ENCODE measurements at places on chromosomes 5 and 9.

- DNase-seq, result peak; percentile 13
Measured at GRCh38 chr5:4700069-4700468, 440.1 kb upstream of the ADAMTS16 start.

DNA sequence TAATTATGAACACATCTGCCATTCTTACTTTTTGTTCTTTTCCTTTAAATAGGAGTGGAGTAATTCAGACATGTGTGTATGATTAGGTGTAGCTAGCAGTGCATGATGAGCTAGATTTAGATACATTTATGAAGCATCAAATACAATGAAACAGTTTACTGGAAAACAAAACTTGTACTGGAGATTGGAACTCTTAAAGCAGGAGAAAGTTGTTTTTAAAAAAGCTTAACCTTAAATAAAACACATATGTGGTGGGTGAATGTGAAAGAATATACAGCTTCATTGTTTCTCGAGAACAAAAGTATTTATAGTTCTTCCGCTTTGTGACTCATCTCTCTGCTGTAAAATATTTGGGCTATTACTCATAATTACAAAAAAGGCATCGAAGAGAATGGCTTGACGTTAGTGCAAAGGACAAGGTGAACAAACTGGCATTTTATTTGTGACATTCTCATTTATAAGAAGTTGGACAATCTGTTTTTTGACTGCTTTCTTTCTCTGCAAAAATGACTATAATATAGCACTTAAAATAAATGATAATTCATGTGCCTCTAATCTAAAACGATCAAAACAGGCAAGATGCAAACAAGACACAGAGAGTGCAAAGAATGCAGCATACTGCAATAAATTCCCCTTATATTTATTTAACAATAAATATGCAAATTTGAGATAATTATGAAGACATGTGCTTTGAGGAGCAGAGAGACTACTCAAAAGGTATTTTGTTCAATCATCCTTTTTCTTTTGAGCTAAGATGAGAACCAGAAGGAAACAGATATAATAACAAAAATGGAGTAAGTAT, 478.8 kb downstream of the CETN3 start:
- no peak for DNase-seq

DNA sequence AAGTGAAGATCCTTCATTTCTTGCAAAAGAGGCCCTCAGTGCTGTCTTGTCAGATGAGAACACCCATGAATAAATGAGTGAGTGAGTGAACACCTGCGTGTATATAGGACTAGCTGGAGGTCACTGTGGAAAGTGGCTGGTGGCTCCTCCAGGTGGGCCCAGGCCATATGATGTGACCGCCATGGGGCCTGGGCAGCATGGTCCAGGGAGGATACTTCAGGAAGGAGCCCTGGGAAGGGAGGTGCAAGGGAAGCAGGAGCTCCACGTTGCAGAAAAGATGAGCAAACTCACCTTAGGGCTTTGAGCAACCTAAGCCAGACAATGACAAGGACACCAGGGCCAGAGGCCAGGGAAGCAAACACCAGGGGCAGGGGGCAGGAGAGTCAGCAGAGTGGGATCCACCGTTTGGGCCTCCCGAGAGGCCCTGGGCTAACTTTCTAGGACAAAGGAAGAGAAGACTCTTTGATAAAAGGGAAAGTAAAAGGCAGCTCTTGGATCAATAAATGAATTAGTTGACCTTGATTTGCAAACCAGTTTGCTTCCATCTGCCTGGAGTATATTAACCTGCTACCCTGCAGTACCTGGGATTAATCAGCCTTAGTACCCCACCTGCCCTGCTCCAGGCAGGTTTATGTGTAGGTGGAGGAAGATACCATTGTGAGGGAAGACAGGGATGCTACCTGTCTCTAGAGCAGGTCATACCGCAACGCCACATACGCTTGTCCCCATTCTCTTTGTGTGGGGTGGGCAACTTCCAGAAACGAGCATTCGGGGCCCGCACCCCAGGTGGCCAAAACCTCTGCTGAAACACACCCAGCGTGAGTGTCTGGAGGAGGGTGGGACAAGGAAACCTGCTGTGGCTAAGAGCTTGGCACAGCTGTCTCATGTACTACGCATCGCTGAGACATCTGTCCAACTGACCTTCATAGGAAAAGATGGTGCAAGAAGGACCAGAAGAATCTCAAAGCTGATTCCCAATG, 51.4 kb upstream of the OLFM1 start:
- no peak for DNase-seq

- DNase-seq, result no peak
Measured at GRCh38 chr5:378301-378891, 56.9 kb downstream of the AHRR start.

DNA sequence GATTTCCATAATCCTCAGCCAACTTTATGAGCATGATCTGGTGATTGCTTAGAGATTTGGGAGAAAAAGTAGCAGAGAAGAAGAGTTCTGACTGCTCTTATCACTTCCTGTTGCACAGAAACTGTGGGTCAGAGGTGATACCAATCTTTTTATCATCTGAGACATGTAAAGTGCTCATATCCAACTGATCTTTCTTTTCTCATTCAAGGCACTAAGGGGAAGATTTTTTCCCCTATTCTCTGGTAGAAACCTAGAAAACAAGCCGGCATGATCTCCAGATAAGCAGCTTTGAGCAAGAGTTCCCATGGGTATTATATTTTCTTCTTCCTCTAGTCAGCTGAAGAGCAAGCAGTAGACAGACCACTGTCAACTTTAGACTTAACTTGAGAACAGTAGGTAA, 29.0 kb upstream of the GPR150 start:
- DNase-seq, result no peak

- no peak for DNase-seq
Measured at GRCh38 chr9:100884518-100884917, 144.0 kb upstream of the PLPPR1 start.

DNA sequence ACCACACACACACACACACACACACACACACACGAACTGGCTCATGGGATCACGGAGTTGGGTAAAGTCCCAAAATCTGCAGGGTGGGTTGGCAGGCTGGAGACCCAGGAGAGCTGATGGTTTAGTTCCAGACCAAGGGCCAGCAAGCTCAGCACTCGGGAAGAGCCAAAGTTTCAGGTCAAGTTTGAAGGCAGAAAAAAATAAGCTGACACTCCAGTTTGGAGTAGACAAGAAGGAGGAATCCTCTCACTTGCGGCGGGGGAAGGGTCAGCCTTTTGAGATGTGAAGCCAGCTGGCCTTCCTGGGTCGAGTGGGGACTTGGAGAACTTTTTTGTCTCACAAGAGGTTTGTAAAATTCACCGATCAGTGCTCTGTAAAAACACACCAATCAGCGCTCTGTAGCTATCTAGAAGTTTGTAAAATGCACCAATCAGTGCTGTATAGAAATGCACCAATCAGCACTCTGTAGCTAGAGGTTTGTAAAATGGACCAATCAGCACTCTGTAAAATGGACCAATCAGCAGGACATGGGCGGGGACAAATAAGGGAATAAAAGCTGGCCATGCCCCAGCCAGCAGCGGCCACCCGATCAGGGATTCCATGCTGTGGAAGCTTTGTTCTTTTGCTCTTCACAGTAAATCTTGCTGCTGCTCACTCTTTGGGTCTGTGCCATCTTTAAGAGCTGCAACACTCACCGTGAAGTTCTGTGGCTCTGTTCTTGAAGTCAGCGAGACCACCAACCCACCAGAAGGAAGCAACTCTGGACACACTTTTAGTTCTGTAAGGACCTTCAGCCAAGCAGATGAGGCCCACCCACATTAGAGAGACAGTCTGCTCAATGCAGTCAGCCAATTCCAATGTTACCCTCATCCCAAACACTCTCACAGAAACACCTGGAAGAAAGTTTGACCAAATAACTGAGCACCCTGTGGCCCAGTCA, 37.8 kb upstream of the UNC5A start:
- no peak for DNase-seq

GRCh38 chr5:142445266-142445665, 120.4 kb upstream of the SPRY4 start:
- DNase-seq, result no peak

GRCh38 chr9:89961616-89962341, 357.0 kb downstream of the GADD45G start:
- DNase-seq, result no peak

DNA sequence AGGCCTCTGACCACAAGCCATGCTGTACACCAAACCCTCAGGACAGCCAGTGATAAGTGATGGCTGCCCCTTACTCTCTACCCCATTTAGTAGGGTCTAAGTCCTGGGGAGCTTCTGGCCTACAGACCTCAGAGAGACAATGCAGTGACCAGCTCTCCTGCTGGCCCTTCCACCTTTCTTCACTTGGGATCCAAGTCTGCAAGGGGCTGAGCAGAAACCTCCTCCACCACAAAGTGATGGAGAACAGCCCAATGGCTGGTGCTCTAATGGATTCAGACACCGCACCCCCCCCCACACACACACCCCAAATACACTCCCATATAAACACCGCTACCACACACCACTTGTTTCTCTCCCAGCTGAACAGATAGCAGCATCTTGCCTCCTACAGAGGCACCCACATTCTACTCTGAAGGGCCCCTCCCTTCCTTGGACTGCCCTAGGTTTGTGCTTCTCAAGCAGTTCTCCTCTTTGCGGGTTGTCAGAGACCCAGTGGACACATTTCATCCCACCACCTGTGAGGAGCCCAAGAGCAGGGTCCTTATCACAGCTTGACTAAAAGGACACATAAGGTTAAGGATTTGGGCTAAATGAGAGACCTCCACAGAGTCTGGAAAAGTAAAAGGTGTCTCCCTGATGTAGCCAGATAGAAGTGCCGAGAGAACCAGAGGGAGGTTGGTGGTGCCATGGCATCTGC, 1.3 kb upstream of the PDLIM4 start:
- DNase-seq, result no peak

GRCh38 chr5:54040804-54041203, 269.6 kb downstream of the ARL15 start:
- DNase-seq, result no peak

- no peak for DNase-seq
Measured at GRCh38 chr9:85130260-85130659, 460.7 kb downstream of the NTRK2 start.

DNA sequence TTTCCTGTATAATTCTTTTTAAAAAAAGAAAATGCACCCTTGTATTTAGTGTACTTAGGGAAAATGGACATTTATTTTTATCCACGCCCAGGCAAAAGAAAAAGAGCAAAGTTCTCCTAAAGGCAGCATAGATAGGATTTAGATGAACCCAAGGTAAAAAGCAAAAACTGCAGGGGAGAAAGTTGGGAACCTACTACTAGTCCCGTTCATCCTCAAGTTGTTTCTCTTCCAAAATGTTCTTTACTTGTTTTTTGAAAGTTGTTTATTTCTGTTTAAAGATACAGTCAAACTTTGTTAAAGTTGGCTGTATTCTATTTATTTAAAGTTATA, 9.8 kb downstream of the RUSC2 start:
- DNase-seq, result no peak

DNA sequence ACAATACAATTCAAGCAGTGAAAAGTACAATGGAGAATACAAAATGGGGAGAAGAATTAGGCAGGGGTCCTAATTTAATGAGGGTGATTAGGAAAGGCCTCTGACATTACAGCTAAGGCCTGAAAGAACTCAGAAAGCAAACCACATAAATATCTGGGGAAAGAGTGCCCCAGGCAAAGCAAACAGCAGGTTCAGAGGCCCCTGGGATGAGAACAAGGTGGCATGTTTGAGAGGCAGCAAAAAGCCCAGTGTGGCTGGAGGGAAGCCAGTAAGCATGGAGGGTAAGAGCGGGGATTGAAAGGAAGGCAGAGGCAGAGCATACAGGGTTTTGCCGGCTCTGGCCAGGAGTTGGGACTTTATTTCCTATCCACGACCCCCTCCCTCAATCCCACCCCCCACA, 33.4 kb upstream of the VDAC1 start:
- DNase-seq, result no peak

GRCh38 chr9:16704116-16705110, 166.1 kb downstream of the BNC2 start:
- DNase-seq, result no peak

DNA sequence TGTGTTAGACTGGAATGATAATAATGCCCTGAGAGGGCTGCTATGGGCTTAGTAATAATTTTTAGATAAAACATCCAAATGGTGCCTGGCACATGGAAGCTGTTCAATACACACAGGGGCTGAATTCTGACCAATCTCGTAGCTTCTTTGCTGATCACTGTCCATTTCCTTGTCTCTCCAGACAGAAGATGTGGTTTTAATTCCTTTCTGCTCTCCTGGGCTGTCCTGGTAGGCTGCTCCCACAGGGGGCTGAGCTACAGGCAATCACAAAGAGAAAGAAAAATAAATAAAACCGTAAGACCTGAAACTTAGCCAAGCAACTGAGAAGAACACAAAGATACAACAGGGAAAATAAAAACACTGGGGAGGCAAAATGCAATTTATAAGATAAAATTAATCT, 136.5 kb downstream of the CDK5RAP2 start:
- DNase-seq, result no peak

DNA sequence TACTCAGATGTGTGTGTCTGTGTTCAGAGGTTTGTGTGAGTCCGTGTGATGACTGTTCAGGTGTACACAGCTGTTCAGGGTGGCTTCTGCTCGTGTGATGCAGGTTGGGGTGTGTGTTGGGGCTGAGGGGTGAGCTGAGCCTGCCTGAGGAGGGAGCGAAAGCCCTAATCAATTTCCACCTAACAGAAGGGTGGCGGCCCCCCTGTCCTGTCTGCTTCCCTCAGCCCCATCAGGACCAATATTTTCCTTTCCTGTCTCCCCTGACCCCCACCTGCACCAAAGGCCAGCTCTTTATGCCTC, 30.2 kb downstream of the LHX2 start:
- no peak for DNase-seq

DNA sequence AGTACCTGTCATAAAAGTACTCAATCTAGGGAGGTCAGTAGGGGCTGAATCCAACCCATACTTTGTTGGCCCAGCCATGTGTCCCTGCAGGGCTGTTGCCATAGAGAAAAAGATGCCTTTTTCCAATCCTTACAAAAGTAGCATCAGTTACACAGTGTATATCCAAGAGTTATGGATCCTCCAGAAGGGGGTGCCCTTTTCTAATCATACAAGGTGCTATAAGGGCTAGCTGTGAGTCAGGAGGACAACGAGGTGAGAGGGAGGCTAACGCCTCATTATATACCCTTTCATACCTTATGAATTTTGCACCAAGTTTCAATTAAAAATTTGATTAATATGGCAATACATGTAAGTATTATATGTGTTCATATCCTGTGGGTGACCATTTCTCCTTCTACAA, 4.8 kb downstream of the KIAA0825 start:
- peak; percentile 19 for DNase-seq

DNA sequence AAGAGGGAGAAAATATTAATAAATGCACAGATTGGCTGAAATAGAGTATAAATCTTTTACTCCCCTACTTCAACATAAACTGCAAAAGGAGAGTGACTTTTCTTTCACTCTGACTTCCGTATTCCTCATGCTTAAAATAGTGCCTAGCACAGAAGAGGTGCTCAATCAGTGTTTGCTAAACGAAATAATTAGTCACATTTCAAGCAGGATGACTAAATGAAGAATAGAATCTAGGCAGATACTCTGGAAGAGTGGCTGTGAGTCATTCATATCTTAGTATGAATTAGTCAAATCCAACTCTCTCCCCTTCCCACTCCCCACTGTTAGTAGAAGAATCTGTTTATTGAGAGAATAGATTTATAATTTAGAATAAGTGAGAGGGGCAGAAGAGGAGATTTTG, 4.8 kb downstream of the CD274 start:
- DNase-seq, result no peak
